ENCODE measurements at places on chromosomes 5 and 9.

GRCh38 chr5:16844952-16845351 lies 91.1 kb downstream of the MYO10 start:
- no peak for DNase-seq

DNA sequence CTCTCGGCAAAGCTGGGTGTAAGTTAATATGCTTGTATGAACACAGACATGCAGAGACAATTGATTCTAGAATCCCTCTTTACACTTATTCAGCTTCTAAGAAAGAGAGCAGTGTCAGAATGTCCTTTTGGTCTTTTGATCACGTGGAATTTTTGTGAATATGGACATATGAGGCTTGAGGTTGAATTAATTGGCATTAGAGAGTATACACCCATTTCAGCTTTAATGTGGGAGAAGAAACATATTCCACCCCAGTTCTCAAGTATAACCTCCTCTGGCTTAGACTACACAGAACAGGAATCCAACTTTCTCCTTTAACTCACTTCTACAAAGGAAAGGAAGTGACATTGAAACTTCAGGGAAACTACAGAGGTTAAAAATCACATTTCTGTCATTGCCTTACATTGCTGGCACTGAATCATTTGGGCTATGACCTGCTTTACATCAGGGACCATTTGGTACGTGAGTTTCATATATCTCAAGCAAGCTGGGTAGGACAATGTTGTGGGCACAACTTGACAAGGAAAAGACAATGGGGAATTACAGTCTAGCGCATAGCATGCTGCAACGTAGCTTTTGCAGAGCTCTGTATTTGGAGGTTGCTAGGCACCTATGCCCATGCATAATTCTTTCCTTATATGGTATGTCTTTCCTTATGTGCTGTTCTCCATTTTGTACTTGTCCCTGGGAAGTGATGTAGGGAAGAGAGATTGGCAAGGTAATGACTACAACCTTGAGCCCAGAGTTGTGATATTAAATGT lies 19.5 kb downstream of the DAB2 start:
- DNase-seq: no peak

- no peak for DNase-seq
Measured at GRCh38 chr5:101036778-101037177, 133.7 kb upstream of the ST8SIA4 start.

DNA sequence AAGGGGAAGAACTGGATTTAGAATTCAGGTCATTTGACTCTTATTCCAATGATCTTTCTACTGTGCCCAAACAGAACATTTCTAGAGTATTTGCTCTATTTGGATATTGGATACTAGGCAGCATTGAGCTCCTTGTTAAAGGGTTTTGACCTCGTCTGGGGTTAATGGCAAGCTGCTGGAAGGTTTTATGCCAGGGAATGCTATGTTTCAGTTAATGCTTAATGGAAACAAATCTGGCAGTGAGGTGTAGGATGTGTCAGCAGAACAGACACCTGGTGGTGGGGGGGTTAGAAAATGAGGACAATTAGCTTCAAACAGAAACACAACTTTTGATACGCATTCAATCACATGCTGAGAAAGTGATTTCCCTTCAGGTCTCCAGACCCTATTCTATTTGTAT lies 51.5 kb downstream of the AGXT2 start:
- DNase-seq: no peak

GRCh38 chr9:137612741-137613142 lies 6.1 kb upstream of the EHMT1 start:
- DNase-seq: no peak

GRCh38 chr9:108755979-108756378 lies 99.8 kb downstream of the ACTL7B start:
- no peak for DNase-seq

DNA sequence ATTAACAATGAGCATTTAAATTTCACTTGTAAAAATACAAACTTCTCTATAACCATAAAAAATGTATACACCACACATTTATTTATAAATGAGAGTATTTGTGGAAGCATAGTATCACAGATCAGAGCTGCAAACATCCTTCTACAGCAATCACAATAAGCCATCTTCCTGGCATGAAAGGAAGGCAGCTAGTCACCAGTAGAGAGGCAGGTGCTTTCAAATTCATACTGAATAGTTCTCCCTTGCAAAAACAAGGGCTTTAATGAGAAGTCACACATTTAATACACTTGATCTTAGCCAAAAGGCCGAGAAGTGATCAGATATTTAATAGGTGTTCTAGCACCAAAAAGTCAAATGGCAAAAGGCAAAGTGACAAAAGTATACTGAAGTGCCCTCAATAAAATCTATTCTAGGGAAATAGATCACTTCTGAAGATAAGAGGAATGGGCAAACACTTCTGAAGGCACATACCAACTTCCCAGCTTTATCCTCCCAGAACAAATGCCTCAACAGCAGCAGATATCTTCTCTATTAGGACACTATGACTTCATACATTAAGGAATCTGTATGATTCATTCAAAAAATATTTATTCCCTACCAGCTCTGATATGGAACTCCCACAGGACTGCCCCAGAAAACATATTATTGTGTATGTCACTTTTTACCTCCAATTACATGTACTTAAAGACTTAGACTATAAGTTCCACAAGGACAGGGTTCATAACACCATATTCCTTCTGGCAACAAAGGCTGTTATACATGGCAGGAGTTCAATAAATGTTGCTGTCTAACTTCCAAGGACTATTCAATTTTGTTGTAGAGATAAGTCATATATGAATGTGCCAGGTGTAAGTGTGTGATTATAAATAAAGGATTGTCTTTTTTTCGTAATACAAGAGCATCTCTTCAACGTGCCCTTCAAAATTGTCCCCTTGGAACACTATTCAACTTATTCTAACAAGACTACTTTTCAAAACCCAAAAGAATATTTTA lies 31.7 kb downstream of the MAPKAP1 start:
- DNase-seq: no peak

DNA sequence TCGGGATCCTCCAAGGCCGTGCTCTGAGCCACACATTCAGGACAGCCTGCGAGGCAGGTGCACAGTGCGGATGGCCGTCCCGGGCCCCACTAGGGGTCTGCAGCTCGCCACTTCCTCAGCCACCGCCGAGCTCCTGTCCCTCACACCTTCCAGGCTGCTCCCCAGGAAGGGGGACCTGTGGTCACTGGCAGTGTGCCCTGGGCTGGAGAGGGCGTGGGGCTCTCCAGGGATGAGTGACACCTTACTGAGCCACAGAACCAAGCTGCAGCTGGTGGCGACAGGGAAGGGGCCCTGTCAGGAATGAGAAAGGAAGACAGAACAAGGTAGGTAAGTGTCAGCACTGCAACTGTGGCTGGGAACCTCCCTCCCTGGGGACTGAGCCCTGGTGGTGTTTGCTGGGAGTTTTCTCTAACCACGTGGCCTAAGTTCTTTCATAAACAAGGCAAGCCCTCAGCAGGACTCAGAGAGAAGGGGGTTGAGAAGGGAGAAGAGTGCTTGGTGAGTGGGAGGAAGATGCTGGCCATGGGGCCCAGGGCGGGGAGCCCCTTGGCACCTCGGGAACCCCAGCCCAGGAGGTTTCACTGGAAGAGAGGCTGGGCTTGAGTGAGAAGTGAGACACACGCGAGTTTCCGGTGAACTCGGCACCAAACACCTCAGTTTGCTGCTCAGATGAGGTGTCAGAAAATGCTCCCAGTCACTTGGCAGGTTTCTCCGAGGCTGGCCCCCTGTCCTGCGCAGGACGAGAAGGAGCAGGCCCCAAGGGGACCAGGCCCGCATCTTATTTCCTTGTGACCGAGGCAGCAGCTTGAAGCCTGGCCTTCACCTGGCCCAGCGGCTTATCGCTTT lies 5.2 kb downstream of the IL13 start:
- peak; percentile 19 for DNase-seq

GRCh38 chr5:61507232-61507631 lies 175.2 kb downstream of the ZSWIM6 start:
- DNase-seq: no peak

- DNase-seq: no peak
Measured at GRCh38 chr9:91163444-91163772, 198.3 kb downstream of the AUH start.

DNA sequence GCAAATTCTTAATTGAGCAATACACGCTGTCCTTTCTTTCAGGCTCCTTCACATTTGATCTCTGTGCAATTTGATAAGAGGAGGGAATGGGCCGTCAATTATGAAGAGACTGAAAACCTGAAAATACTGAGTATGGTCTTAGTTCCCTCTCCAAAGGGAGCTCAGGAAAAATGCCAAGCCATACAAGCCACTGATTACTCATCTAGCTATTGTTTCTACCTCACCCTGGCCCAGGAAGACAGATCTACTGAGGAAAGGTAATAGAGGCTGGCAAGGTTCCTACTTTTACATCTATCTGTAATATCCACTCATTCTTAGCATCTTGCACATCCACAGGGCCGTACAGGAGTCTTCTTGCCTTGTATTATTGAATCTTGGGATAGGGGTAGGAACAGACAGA lies 23.7 kb upstream of the TNC start:
- no peak for DNase-seq

DNA sequence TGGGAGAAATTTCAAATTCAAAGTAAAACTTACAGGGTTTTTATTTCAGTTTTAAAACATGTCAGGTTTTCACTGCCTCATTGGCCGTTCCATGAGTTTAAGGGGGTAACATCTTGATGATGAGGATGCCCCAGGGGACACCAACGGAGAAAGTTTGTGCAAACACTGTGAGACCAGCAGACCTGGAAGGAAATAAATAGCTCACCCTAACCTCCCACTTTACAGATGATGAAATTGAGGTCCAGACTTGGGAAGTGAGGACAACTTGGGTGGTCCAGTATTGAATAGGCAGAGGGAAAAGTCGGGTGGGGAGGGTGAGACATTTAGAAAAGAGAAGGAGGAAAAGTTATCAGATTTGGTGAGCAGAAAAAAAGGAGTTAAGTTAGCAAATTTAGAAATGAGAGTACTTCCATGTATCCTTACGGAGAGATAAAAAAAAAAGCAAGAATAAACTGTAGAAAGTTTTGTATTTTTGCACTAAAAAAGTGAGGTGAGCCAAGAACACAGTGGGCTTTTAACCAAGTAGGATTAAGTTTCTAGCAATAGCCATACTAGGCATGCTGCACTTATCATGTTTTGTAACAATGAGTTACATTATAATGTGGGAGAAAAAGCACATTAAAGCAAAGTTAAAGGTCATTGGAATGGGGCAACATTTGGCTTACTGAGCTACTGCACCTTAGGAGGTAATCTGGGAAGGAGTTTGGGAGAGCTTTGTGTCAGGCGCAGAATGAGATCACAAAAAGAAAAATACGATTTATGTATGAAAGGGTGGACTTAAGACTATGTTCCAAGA lies 125.1 kb downstream of the GAS1 start:
- no peak for DNase-seq

- DNase-seq: no peak
Measured at GRCh38 chr5:84589926-84590325, 205.2 kb upstream of the EDIL3 start.

- peak; percentile 8 for DNase-seq
Measured at GRCh38 chr9:124420991-124421543, 5.8 kb upstream of the PSMB7 start.

DNA sequence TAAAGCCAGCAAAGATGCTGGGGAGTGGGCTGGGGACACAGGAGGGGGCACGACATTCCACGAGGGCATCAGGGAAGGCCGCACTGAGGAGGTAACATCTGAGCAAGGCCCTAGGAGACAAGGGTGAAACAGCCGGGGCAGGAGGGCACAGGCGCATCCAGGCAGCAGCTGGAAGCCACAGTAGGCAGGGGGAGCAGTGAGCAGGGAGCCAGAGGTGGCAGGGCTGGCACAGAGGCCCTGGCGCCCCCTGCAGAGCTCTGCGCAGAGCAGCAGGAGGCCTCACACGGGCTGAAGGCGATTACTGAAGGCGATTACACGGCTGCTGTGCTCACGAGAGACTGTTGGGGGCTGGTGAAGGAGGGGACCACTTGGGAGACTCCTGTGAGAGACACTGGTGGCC lies 15.4 kb downstream of the LMAN2 start:
- peak; percentile 63 for DNase-seq

GRCh38 chr5:139664727-139665351 lies 16.7 kb downstream of the CXXC5 start:
- DNase-seq: no peak

DNA sequence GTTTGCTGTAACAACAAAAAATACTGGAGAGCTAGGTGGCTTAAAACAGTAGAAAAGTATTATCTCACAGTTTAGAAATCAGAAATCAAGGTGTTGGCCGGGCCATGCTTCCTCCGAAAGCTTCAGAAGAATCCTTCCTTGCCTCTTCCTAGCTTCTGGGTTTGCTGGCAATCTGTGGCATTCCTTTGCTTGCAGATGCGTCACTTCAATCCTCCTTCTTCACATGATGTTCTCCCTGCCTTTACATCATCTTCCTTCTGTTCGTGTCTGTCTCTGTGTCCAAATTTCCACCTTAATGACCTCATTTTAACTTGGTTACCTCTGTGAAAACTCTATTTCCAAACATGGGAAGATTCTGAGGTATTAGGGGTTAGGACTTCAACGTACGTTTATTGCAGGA lies 90.4 kb upstream of the CHD1 start:
- DNase-seq: no peak

GRCh38 chr5:96176022-96176421 lies 214.4 kb upstream of the ELL2 start:
- DNase-seq: no peak

DNA sequence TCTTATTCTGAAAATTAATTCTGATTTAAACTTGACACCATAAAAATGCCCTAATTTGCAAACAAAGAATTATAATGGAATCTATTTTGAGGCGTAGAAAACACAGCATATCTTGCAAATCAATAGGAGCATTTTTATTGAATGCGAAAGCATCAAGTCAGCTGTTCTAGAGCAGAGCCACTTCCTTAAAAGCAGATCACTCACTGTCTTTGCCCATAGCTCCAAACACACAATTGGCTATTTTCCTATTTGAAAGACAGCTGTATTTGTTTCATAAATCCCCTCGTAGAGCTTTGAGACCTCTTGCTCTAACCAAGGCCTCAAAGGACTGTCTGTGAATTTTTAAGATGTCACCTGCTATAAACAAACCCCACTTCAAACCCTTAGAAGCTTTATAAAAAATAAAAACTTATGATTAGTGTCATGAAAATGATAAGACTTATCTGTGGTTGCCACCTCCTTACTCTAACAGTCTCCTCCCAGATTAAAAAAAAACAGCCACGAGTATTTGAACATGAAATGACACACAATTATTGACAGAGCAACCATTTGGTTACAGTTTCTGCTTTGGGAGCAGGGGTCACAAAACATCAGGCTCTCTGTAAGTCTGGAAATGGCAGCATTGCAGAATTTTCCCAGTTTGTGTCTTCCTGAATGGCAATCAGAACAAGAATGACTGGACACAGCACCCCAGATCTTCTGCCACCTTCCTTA lies 75.6 kb upstream of the RASEF start:
- DNase-seq: no peak

Data from OCI-LY7 (cell line).